ENCODE measurements at places on chromosomes 3 and 15. TPM values are rescaled to one million over a fixed set of nuclear protein-coding genes. Genes with fewer than 3 reads are reported as not detected.

SAMMSON gene
- not detected for total RNA-seq

CHRM5 gene
- total RNA-seq, result not detected

GOLGA8M gene
- 5.7 TPM for total RNA-seq

H1-8 gene
- total RNA-seq, result not detected

GREM1 gene
- 26.0 TPM for total RNA-seq

HRG gene
- not detected for total RNA-seq

SLC2A2 gene
- total RNA-seq, result not detected

PLSCR2 gene
- total RNA-seq, result 2.6 TPM

AMIGO3 gene
- total RNA-seq, result not detected

AGTR1 gene
- total RNA-seq, result 4.6 TPM

ACTRT3 gene
- 4.0 TPM for total RNA-seq

AADACL2 gene
- not detected for total RNA-seq

ZPLD1 gene
- total RNA-seq, result 0.10 TPM

FRMD5 gene
- total RNA-seq, result 0.60 TPM

SCG3 gene
- 0.18 TPM for total RNA-seq

GRCh38 chr15:80087104-80087503 is 27.6 kb downstream of the ZFAND6 start:
- no peak for DNase-seq

DNA sequence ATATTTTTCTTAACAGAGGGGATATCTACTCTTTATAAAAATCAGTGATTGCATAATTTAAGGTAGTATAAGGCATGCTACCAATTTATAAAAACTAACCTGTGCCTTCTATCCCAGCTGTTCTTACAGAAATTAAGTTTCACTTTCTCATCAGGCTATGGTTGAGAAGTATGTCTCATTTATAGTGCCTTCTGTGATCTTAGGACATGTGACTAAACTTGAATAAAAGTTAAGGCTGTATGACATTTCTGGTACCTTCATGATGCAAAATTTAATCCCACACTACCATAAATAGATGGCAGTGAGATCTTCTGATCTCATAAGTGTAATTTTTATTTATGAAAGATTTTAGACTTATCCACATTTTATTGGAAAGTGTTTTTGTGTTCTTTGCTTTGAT is 12.6 kb downstream of the TIPARP start:
- DNase-seq, result no peak

GRCh38 chr3:117722856-117723255 is 1013.3 kb downstream of the TUSC7 start:
- no peak for DNase-seq

DNA sequence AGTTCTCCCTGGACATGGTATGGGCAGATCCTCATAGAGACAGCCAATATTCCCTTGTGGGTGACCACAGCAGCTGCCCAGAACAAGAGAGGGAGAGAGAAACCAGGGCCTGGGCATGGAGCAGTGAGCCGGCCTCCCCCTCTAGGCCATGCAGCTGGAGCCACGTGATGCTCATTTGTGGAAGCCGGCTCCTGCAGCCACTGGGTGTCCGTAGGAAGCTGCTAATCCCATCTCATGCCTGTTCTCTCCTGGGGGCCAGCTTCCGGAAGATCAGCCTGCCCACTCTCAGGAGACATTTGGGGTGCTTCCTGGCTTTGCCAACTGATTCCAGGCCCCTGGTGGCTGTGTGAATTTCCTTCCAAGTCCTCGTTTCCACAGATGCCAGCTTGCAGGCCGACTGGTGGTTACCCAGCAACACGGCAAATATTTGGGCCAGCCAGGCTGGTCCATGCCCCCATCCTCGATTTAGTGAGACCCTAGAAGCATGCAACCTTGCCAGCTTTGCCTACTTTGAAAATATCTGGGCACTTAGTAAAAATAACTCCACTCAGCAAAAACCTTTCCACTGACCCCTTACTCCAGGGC is 55.3 kb downstream of the LINGO1 start:
- DNase-seq, result no peak

DNA sequence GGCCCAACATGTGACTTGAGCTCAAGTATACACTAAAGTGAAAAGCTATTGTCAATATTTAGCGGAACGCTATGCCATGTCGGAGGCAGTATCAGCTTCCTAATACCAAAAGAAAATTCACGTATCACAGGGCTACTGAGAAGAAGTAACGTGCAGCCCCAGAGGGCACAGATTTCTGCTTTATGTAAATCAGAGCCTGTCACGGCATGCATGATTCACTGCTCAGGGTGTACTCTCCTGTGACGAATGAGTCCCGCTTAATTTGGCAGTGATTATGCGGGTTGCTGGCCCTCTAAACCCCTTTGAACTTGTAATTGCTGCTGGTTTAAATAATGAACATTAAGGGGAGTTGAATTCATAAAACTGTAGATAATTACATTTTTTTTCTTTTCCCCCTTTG is 85.3 kb downstream of the MEIS2 start:
- no peak for DNase-seq

DNA sequence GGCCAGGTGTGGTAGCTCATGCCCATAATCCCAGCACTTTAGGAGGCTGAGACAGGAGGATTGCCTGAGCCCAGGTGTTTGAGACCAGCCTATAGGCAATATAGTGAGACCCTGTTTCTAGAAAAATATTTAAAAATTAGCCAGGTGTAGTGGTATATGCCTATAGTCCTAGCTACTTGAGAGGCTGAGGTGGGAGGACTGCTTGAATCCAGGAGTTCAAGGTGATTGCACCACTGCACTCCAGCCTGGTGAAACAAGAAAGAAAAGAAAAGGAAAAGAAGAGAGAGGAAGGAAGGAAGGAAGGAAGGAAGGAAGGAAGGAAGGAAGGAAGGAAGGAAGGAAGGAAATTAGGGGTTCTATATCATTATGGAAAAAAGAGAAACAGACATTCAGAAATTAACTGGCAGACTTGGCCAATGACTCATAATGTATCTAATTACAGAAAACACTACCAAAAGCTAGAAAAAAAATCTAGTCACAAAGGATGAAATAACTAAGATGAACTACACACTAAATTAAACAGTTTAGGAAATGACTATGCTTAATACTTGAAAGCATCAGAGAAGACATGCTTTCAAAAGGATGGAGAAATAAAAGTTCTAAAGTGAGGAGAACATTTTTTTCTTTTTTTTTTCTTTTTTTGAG is 45.4 kb upstream of the TERB2 start:
- no peak for DNase-seq

GRCh38 chr15:64045101-64045435 is 1.2 kb downstream of the DAPK2 start:
- no peak for DNase-seq

DNA sequence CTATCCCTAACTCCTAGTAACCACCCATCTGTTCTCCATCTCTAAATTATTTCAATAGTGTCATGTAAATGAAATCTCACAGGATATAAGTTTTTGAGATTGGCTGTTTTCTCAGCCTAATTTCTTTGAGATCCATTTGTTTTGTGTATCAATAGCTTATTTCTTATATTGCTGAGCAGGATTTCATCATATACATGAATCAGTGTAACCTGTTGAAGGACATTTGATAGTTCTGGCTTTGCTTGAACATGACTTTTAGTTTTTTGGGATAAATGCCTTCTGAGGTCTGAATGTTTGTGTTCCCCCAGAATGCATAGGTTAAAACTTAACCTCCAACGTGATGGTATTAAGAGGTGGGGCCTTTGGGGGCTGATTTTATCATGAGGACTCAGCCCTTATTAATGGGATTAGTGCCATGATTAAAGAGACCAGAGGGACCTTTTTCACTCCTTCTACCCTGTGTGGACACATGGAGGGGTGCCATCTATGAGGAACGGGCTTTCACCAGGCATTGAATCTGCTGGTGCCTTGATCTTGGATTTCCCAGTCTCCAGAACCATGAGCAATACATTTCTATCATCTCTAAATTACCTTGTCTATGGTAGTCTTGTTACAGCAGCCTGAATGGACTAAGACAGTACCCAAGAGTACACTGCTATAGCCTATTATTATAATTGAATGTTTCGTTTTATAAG is 118.3 kb downstream of the FNDC3B start:
- DNase-seq, result no peak

GRCh38 chr15:42338500-42338899 is 20.8 kb upstream of the CAPN3 start:
- no peak for DNase-seq

DNA sequence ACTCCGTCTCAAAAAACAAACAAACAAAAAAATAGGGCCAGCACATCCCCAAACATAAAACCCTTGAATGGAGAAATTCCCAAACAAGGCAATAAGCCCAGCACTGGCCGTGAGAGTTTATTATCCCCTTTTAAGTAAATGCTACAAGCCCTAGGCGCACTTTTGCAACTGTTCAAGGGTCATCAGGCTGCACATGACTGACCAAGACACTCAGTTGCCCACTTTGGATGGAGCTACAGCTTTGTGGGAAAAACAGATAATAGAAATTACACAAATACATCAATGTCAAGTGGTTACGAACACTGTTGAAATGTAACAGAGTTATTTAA is 33.7 kb upstream of the ZNF445 start:
- DNase-seq, result no peak

DNA sequence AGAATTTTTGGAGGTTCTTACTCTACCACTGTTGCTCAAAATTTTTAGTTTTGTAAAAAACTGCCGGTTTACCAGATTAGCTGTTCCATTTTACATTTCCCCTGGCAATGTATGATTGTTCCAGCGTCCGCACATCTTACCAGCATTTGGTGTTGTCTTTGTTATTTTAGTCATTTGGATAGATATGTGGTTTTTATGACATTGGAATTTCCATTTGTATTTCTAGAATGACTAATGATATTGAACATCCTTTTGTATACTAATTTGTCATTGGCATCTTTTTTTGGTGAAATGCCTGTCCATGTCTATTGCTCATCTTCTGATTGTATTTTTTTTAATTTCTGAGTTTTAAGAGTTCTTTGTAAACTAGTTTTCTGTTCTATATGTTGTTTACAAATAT is 28.5 kb downstream of the LRRC28 start:
- DNase-seq, result no peak

- no peak for DNase-seq
Measured at GRCh38 chr3:17077606-17078005, 192.9 kb downstream of the PLCL2 start.

GRCh38 chr3:188170461-188171459 is 16.8 kb downstream of the LPP start:
- no peak for DNase-seq

GRCh38 chr3:149368674-149369497 is 8.6 kb downstream of the TM4SF1 start:
- no peak for DNase-seq

GRCh38 chr3:150597646-150598045 is 5.5 kb upstream of the SELENOT start:
- no peak for DNase-seq

- no peak for DNase-seq
Measured at GRCh38 chr3:55704521-55704920, 217.4 kb upstream of the WNT5A start.

- DNase-seq, result no peak
Measured at GRCh38 chr3:167609156-167609555, 44.6 kb downstream of the WDR49 start.

GRCh38 chr3:168157903-168158302 is 62.2 kb upstream of the GOLIM4 start:
- DNase-seq, result no peak

- DNase-seq, result no peak
Measured at GRCh38 chr3:192915722-192916121, 1.9 kb downstream of the MB21D2 start.

DNA sequence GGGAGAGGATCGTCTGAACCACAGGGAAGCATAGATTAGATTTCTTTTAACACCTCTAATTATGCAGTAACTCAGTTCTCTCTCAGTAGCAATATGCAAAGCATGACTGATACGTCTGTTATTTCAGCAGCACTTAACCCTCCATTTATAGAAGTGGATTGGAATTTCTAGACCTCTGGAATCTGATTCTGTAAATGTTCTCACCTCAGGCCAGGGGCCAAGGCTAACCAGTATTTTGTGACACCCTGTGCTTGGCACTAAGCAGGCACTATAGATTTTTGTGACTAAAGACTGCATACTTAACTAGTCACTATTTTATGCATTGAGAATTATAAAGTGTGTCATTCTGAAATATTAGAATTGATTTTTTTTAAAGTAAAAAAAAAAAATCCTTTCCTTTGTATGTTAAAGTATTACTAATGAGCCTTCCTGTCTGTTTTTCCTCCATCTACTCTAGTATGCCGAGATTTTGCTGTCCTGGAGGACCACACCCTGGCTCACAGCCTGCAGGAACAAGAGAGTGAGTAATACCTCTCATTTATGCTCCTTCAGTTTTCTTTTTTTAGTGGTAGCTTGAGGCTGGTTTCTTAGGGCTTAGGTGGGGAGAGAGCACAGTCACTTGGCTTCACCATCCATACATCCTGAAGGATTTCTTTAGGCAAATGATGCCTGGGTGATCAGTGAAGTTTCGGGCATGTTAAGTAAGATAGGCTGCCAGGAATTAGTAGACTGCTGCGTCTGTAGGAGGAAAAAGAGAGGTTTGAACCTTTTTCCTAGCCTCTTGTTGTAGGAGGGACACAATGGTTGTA is 26.5 kb upstream of the UTS2B start:
- DNase-seq, result no peak

- no peak for DNase-seq
Measured at GRCh38 chr15:58458076-58458475, 26.3 kb downstream of the LIPC start.

- no peak for DNase-seq
Measured at GRCh38 chr3:33355611-33356010, 78.4 kb downstream of the FBXL2 start.

- no peak for DNase-seq
Measured at GRCh38 chr3:125010393-125010792, 45.4 kb downstream of the HEG1 start.
